ENCODE measurements at places on chromosomes 16 and 17.

- DNase-seq: no peak
These were observed 294.7 kb downstream of the SEC14L1 start for GRCh38 chr17:77435272-77436057.

- DNase-seq: no peak
These were observed 3.0 kb downstream of the SALL1 start for GRCh38 chr16:51147776-51148677.

DNA sequence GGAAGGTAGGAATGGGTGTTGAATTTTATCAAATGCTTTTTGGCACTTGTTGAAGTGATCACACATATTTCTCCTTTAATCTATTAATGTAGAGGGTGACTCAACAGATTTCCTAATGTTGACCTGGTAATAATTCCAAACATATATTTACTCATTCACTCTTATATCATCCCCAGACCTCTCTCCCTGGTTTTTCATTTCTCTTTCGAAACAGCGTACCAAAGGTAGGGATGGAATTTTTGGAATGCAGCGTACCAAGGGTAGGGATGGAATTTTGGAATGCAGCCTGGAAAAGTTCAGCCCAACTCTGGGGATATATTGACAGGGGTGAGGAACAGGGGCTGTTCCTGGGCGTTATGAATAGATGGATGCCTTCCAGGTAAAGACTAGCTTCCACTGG lies 7.3 kb downstream of the KIF18B start:
- DNase-seq: no peak

DNA sequence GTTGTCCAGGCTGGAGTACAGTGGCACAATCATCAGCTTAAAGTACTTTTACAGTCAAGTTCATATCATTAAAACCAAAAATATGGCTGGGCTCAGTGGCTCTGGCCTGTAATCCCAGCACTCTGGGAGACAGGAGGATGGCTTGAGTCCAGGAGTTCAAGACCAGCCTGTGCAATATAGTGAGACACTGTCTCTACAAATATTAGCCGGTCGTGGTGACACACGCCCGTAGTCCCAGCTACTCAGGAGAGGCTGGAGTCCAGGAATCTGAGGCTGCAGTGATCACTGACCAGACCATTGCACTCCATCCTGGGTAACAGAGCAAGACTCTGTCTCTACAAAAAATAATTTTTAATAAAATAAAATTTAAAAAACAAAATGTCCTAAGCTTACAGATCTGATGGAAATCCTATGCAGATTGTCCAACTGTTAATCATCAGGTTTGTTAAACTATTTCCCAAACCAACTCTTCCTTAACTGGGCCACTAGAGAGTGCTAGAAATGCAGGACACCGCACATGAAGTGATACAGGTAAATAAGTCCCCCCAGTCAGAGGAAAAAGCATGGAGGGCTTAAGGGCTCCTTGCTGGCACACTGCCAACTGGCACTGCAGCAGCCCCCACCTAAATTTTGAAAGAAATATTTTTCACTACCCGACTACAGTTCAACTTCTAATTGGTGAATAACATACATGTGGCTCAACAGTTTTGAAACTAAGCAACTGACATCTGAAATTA lies 2.8 kb downstream of the USP22 start:
- DNase-seq: peak; percentile 36

- DNase-seq: no peak
These were observed 49.5 kb downstream of the ZNF423 start for GRCh38 chr16:49806446-49806845.

DNA sequence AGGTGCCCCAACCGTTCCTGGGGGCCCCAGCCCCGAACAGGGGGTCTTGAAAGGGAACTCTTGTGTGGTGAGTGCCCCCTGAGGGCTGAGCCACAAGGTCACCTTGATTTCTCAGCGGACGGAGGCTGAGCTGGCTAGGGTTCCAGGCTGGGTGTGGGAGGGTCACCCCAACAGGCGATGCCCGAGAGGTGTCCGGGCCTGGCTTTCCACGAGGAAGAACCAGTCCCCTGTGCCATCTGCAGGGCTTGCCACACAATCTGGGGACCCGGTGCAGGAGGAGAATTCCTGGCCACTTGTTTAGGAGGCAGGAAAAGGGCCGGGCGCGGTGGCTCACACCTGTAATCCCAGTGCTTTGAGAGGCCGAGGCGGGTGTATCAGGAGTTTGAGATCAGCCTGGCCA lies 16.8 kb upstream of the SLC38A10 start:
- no peak for DNase-seq

DNA sequence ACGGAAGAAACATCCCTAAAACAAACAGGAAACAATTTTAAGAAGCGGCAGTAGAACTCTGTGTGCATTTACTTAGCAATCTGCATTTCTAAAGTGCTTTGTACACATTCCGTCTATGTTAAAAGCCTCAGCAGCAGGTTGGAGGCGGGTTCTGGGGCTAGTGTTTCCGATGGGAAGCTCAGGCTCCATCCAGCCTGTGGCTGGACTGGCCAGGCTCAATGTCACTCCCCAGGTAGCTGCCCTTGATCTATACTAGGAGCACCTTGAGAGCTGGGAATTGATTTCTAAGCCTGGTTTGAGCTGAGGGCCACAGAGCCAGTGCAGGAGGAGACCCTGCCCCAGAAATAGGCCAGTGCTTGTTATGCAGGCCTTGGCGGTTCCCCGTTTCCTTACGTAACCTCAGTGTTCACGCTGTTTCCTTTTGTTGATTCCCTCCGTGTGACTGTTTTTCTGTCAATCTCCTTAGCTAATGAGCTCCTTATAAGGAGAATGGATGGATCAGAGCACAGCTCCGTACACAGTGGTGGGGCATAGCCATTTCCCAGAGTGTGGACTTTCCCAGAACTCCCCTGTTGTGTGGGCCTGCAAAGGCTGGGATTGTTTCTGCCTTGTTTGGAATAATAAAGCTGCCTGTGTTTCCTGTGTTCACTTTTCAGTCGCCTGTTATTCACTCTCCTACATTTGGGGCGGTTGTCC lies 21.4 kb downstream of the ADORA2B start:
- no peak for DNase-seq

GRCh38 chr16:67883872-67884261 lies 818 bp upstream of the NRN1L start:
- DNase-seq: peak; percentile 68

- DNase-seq: no peak
These were observed 15.0 kb downstream of the SMIM36 start for GRCh38 chr17:55496094-55496881.

GRCh38 chr17:1229900-1230501 lies 40.2 kb upstream of the BHLHA9 start:
- peak; percentile 1 for DNase-seq

DNA sequence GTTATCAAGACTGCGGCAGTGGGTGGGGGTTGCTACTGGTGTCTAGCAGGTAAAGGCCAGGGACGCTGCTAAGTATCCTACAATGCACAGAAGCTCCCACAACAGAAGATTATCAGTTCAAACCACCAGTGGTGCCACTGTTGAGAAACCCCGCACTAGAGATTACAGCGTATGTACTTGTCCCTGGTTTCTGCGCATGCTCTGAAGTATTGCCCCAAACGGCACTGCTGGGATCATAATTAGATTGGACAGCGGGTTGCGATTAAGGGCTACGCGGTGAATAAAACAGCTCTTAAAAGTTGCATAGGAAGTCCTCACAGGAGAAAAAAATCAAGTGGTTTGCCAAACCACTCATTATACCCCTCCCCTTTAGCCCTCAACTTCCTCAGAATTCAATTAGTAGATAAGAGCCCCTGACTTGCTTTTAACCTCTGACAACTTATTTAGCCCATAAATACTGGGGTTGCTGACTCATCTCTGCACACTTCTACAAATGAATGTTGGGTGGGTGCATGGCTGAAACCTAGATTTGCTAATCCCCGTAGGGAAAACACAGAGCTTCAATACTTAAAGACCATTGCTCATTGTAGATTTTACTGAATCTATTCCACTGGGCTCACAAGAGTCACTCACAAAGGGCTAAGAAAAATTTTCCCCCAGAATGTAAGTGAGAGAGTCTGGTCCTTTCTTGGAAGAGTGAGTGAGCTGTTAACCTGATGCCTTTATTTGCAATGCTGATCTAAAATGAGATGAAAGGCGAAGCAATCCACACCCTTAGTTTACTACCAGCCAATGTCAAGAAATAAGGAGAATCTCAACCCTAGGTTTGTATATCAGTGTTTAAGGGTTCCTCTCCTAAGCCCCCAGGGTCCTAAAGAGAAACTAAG lies 91.8 kb downstream of the RGS9 start:
- DNase-seq: peak; percentile 20

DNA sequence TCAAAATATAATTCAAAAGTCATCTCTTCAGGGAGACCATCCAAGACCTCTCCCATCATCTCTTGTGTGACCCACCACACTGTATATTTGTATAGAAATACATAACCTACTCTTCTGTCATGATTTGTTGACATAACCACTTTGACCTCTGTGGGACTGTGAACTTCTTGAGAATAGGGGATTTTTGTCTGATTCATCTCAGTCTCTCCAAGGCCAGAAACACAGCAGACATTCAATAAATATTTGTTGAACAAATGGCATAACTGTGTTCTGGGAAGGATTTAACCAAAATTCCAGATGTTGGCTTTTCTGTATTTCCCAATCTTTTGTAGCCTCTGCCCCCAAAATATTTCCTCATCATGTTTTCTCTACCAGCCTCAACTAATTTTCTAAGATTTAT lies 169.7 kb downstream of the CDH11 start:
- no peak for DNase-seq

DNA sequence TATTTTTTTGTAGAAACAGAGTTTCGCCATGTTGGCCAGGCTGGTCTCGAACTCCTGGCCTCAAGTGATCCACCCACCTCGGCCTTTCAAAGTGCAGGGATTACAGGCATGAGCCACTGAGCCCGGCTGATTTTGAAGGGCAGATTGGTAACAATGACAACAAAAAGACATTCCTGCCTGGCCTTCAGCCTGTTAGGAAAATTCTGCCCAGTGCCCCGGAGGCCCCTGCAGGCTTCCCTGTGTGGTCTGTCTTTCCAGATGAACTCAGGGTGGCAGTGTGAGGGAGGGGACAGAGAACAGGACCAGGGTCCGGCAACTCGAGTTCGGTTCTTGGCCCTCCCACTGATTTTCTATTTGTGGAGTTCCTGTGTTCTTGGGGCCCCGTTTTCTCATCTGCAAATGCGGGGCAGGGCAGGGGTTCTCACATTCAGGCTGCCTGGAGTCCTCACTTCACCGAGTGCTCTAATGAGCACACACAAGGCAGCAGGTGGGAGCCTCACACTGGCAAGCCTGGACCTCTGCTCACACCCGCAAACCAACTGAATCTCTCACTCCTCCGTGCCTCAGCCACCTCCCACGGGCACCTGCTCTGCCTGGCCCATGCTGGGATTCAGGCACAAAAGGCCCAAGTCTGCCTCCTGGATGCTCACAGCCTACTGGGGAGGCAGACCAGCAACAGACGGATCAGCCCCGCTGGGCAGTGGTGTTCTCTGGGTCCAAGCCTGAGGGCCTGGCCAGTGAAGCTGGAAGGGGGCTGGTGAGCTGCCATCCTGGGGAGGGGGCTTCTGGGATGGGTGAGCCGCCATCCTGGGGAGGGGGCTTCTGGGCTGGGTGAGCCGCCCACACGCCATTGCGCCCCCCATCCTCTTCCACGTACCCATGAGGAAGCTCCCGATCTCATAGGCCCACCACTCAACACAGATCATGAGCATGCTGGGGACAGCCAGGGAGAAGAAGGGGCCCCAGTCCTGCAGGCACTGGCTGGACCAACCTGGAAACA lies 10.3 kb downstream of the SLC47A2 start:
- no peak for DNase-seq

GRCh38 chr17:72171703-72172667 lies 51.2 kb downstream of the SOX9 start:
- no peak for DNase-seq

Measured in CD4-positive, alpha-beta T cell treated with Interferon gamma for 1 hour (primary cell).